Natural killer cell (primary cell): ENCODE measurements at places on chromosomes 6 and 20. TPM values are rescaled to one million over a fixed set of nuclear protein-coding genes. Genes with fewer than 3 reads are reported as not detected.

The GJA10 gene
- not detected for total RNA-seq

The TRIM31 gene
- not detected for total RNA-seq

The EYA4 gene
- not detected for total RNA-seq

The PNLDC1 gene
- total RNA-seq = not detected

The BPIFB2 gene
- total RNA-seq = not detected

- no peak for DNase-seq
Observed at GRCh38 chr20:3046677-3047462, 1.0 kb downstream of the MRPS26 start.

GRCh38 chr20:19524691-19525090 is 233.4 kb upstream of the RIN2 start:
- DNase-seq = no peak

DNA sequence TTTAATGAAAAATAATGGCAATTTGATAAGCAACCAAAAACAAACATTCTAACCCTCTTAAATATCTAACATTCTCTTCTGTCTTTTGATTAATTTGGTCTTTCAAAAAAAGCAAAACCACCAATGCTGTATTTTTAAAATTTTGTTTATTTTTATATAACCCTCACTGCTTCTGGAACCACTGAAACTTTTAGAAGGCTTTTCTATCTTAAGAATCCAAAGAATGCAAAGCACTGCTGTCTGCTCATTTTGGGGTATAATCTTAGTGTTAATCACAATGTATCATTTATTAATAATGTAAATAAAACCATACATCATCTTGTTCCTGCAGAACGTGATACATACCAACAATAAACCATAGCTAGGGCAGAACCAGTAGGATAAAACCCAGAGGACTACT is 14.0 kb downstream of the STK38 start:
- DNase-seq = no peak

DNA sequence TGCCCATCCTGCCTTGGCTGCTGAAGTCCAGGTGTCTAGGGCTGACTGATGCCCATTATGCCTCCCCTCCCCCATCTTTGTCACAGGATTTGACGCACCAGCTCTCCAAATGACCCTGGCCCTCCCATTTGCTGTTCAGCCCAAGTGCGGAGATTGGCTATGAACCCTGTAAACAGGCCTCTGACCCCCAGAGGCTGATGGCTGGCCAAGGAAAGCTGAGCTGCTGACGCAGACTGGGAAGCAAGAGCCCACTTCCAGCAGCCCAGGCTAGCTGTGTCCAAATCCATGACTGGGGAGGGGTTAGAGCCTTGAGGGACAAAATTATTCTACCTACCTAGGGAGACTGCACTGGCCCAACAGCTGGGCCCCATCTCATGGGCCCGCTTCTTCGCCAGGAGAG is 797 bp upstream of the GNRH2 start:
- no peak for DNase-seq

GRCh38 chr20:18778690-18779392 is 34.7 kb upstream of the SCP2D1 start:
- DNase-seq = no peak

GRCh38 chr20:22729180-22729579 is 144.8 kb upstream of the FOXA2 start:
- DNase-seq = no peak

DNA sequence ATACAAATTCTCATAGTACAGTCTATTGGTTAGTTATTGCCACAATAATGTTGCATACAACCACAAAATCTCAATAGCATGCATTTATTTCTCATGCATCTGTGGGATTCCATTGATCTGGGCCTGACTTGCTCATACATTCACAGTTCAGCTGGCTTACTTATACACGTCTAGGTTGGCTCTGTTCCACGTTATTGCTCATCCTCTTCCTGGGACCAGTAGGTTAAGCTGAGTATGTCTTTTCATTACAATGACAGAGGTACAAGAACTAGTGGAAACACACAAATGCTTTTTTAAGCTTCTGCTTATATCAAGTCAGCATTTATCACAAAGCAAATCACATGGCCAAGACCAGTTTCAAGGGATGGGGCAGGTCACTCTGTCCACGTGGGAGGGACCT is 485.3 kb upstream of the BTBD3 start:
- DNase-seq = no peak
